ENCODE measurements at places on chromosomes 1 and 21.

- DNase-seq: no peak
These were observed 58.9 kb downstream of the SWT1 start for GRCh38 chr1:185215911-185216310.

- no peak for DNase-seq
These were observed 478.9 kb upstream of the VAMP3 start for GRCh38 chr1:7292036-7292681.

- DNase-seq: no peak
These were observed 122.3 kb downstream of the TM2D1 start for GRCh38 chr1:61602663-61603062.

DNA sequence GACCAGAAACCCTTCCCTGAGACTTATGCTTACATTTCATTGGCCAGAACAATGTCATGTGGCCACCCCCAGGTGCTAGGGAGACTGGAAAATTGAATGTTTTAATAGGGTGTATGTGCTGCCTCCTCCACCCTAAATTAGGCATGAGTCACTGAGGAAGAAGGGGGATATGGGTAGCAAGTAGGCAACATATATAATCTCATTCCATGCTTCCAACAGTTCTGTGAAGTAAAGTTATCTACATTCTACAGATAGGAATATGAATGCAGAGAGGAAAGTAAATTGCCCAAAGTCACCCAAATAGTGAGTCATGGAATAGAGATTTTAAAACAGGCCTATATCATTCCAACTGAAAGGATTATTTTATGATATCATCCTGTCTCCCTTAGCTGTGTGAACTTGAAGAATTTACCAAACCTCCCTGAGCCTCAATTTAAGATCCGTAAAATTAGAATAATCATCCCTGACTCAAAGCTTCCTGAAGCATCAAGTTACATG, 168.6 kb upstream of the FGGY start:
- DNase-seq: no peak

DNA sequence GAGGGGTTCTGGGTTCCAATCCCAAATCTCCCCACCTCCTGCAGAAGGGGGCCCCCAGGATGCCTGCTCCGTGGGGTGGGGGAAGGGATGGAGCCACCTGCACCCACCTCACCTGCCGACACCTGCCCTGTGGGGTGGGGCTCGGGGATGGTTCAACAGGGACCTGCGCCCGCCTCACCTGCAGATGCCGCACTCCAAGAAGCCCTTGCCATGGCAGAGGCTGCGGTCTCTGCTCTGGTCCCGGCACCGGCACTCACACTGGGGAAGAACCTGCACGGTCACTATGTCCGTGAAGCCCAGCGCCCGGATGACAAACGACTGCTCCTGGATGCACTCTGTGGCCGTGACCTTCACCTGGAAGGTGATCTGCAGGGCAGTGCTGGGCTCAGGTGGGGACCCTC, 18.1 kb upstream of the PTTG1IP start:
- no peak for DNase-seq

- no peak for DNase-seq
These were observed 366.4 kb upstream of the CXADR start for GRCh38 chr21:17146426-17146825.

- no peak for DNase-seq
These were observed 41.4 kb downstream of the TARBP1 start for GRCh38 chr1:234437423-234438171.

DNA sequence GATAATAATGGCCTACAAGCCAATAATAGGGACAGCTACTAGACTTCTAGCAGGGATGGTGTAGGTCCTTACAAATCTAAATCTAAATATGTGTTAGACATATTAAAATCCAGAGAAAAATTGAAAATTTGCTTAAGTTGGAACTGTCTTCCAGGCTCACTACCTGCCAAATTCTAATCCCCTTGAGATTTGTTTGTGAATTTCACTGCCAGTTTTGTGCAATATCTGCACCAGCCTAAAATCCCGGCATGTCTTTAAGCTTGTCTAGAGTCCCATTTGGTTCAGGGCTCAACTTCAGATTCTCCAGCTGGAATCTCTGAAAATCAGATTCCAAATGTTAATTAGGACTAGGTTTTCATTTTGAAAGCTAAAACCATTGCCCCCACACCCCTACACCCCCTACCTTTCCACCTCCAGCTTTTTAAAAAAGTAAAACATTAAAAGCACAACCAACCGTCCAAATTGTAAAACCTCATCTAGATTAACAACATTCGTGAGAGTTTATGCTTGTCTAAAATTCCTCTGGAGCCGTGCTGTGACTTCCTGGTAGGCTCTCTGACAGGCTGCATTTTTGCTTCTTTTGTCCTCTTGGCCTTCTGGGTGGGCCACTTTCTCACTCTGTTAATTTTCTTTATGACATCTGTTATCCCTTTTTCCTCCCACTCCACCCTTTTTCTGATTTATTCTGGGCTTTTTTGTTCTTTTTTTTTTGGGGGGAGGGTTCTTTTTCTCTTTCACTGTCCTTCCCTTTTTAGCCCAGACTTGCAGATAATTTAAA, 348.7 kb downstream of the PAPPA2 start:
- no peak for DNase-seq

GRCh38 chr1:223216531-223217205, 73.6 kb upstream of the TLR5 start:
- no peak for DNase-seq

GRCh38 chr1:13577846-13578245, 5.8 kb upstream of the PDPN start:
- no peak for DNase-seq

- DNase-seq: no peak
These were observed at the start of gene SLC6A17 for GRCh38 chr1:110150330-110151174. SLC6A17 (plus strand) TSS chr1:110150494; CDS start chr1:110166930, 16,436 bp downstream.

DNA sequence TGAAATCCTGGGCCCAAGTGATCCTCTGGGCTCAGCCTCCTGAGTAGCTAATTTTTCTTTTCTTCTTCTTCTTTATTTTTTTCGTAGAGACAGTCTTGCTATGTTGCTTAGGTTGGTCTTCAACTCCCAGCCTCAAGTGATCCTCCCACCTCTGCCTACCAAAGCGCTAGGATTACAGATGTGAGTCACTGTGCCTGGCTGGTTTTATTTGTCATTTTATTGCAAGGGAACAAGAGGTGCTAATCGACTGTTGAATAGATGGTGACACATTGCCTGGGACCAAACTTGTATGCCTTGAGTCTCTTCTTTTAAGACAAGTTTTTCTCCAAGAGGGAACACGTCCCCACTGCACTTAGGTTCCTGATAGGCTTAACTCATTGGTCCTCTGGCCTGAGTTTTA, 20.0 kb upstream of the KLHDC8A start:
- no peak for DNase-seq

- no peak for DNase-seq
These were observed 554.2 kb downstream of the NUF2 start for GRCh38 chr1:163875927-163876320.

- DNase-seq: no peak
These were observed 493.5 kb downstream of the SETD4 start for GRCh38 chr21:35566874-35567273.

DNA sequence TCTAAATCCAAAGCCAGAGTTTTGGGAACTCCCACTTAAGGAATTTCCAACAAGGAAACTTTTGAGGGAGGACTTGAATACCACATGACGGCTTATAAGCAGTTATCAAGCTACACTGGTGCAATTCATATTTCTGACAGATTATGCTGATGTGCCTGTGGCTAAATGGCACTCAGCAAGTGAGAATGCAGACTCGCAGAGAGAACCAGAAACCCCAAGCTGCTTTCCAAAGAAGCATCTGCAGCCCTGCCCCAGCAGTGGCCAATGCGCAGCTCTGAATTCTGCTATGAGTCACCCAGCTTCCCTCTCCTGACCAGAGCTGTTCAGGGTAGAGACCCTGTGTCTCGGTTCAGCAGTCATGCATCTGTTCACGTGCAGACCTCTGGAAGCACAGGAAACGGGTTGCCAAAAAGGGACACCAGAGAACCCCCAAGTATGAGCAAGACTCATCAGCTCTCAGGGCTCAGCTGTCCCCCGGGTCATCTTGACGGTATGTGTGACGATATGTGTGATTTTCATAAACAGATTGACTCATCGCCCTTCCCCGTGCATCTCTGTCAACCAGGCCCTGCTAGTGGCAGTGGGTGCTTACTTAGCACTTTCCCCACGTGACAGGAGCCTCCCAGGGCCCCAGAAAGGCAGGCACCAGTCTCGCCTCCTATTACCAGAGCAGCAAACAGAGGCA, 76.3 kb downstream of the ITPKB start:
- peak; percentile 67 for DNase-seq

DNA sequence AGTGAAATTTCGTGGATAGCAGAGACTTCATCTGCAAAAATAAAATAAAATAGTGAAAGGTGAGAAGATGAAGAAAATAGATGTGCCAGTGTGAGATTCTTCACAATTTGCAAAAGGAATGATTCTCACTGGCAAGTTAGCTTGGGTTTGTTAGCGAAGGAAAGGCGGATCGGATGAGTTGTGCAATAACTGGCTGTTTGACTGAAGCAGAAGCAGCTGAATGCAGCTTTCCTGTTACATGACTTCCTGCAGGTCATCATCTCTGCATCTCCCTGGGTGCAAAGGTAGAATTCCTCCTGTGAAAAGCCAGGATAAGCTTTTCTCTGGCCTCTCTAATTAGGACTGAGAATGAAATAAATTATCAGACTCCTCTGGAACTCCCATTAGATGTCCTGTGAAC, 263.1 kb upstream of the CHRM3 start:
- DNase-seq: no peak
